Esophagus muscularis mucosa (tissue), 4 donors: ENCODE measurements at places on chromosomes 1 and 21. TPM values are rescaled to one million over a fixed set of nuclear protein-coding genes. Genes with fewer than 3 reads are reported as not detected.

The LEPR gene
- total RNA-seq = 11.5 TPM

The ACTN2 gene
- 11.4 TPM for total RNA-seq

The PRDM16 gene
- total RNA-seq = 1.2 TPM

The DISP3 gene
- total RNA-seq = not detected

The GPATCH2 gene
- 14.1 TPM for total RNA-seq

The RIPPLY3 gene
- not detected for total RNA-seq

The POMGNT1 gene
- 41.7 TPM for total RNA-seq

The MPZ gene
- 16.9 TPM for total RNA-seq

The OLFML3 gene
- total RNA-seq = 57.7 TPM

The SYNC gene
- total RNA-seq = 189 TPM

The OR10R2 gene
- total RNA-seq = not detected

The LRRC71 gene
- total RNA-seq = not detected

The MRPS21 gene
- 49.7 TPM for total RNA-seq
